Stimulated activated CD4-positive, alpha-beta T cell treated with anti-CD3 and anti-CD28 coated beads, TNF-alpha, amount 100 ng/mL, for 48 hours (primary cell): ENCODE measurements at places on chromosomes 5 and 9.

GRCh38 chr9:77582961-77583576 lies 65.1 kb downstream of the GNA14 start:
- no peak for DNase-seq

DNA sequence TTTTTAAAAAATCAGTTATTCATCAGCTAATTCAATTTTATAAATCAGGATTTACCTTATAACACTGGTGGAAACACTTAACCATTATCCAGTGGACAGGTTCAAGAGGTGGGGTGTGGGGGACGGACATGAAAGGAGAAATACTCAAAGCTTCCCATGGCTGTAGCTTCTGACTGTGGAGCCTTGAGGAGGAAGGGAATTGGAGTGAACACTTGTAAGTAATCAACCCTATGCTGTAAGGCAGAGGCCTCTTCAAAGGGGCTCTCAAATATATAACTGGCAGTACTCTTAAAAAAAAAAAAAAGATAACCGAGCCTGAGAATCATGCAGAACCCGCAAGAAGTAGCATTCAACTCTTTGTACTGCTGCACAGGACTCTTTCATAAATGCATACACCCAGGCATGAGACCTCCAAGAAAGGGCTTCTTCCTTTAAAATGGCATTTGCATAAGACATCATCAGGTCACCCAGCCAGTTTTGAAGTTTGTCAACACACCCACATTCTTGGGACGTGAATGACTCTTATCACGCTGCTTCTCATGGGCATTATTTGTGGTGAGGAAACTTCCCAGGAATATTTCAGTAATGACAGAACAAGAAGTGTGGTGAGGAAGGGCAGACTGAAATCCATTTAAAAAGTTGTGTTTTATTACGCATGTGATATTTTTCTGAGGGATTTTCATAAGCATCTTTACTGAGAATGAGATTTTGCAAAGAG lies 8.1 kb downstream of the OSMR start:
- no peak for DNase-seq

- DNase-seq, result no peak
Measured at GRCh38 chr5:137836997-137837396, 30.7 kb upstream of the MYOT start.

DNA sequence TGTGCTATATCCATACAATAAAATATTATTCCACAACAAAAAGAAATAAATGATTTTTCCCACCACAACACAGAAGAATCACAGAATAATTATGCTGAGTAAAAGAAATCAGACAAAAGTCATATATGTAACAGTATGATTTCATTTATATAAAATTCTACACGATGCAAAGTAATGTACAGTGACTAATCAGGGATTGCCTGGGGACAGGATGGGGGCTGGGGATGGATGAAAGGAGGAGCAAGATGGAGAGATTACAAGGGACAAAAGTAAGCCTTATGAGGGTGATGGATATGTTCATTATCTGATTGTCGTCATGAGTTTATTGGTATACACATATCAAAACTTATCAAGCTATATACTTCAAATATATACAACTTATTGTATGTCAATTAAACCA lies 154.0 kb downstream of the FBN2 start:
- DNase-seq, result no peak

DNA sequence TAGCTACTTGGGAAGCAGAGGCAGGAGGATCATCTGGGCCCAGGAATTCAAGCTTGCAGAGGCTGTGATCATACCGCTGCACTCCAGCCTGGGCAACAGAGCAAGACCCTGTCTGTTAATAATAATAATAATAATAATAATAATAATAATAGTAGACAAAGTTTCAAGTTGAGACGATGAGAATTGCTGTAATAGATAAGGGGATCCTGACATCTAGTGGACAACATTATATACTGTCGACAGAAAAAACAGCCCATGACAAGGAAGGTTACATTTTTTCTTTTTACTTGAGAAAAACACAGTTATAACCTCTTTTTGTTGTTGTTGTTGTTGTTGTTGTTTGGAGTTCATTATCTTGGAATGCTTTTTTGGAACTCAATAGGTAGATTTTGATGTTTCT lies 35.3 kb downstream of the NDFIP1 start:
- DNase-seq, result no peak

- no peak for DNase-seq
Measured at GRCh38 chr9:10586407-10586806, 26.4 kb downstream of the PTPRD start.

GRCh38 chr9:121399126-121399882 lies 29.3 kb upstream of the STOM start:
- DNase-seq, result no peak

DNA sequence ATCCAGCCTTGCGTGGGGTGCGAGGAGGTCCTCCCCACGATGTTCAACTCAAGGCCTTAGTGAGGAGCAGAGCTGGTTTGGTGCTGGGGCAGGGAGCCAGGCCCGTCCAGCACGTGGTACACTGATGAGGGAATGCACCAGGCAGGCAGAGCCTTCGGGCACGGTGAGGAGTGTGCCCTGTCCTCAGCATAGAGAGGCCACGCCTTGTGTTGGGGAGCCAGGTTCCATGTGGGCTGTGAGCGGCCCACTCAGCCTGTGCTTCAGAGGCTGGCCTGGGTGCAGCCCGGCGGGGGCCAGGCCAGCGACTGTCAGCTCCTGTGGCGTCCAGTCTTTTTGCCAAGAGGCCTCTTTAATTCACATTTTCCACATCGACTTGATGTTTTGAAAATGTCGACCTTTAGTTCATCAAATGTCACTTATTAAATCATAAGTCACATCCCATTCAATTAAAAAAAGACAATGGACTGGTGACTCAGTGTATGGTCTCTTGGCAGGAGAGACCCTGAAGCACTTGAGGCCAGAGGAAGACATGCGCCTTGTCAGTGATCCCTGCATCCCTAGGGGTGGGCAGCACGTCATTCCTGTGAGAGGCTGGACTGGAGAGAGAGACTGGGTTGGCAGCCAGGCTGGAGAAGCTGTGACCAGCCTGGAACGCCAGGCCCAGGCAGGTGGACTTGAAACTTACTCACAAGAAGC lies 21.7 kb downstream of the ERGIC1 start:
- no peak for DNase-seq

- no peak for DNase-seq
Measured at GRCh38 chr9:119533504-119533903, 164.3 kb upstream of the BRINP1 start.

GRCh38 chr9:136003411-136004218 lies 42.4 kb upstream of the UBAC1 start:
- no peak for DNase-seq

GRCh38 chr9:86471171-86471815 lies 117.1 kb upstream of the TUT7 start:
- no peak for DNase-seq

- no peak for DNase-seq
Measured at GRCh38 chr9:75996726-75997125, 106.3 kb downstream of the PCSK5 start.

GRCh38 chr9:123107639-123108285 lies 74.3 kb downstream of the GPR21 start:
- DNase-seq, result no peak

DNA sequence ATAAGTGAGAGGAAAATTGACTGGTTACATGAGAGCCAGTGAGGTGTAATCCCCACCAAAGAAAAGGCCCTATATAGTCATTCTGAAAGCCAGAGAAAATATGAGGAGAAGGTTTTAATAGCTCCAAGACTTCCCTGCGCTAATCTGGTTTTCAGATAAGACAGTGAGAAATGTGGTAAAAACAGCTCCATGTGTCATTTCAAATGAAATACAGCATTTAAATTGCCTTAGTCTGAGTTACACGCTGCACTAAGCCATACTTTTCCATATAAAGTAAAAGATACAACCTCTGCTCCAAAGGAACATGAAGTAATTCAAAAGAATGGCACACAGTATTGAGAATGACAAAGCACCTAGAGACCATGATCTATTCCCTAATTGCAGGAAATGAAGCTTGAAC lies 378.0 kb upstream of the PDE4D start:
- no peak for DNase-seq

GRCh38 chr5:134446938-134447337 lies 35.3 kb upstream of the CDKN2AIPNL start:
- DNase-seq, result no peak

GRCh38 chr9:36501727-36502126 lies 71.0 kb upstream of the MELK start:
- no peak for DNase-seq
